ENCODE measurements at places on chromosomes 5 and 9.

DNA sequence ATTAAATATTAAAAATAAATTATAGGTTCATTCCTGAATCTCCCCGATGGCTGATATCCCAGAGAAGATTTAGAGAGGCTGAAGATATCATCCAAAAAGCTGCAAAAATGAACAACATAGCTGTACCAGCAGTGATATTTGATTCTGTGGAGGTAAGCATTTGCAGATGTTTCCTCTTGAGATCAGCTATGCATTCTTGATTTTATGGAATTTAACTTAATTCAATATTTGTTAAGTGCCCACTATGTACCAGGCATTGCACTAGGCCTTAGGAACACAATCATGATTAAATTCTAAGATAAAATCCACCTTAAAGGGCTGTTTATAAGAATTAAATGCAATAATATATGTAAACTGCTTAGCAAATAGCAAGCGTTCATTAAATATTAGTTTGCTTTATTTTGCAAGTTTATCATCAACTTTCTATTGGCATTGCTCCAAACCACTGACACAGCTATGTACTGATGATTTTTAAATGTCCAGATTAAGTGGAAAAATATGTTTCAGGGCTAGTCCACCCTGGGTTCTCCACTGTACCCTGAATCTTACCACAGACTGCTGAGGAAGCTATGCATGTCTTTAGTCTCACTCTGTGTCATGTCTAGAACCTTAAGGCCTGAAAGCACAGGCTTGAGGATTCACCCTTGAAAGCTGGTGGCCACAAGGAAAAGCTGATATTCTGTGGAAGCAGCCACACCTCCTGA is 33.2 kb downstream of the SLC22A4 start:
- DNase-seq = no peak

DNA sequence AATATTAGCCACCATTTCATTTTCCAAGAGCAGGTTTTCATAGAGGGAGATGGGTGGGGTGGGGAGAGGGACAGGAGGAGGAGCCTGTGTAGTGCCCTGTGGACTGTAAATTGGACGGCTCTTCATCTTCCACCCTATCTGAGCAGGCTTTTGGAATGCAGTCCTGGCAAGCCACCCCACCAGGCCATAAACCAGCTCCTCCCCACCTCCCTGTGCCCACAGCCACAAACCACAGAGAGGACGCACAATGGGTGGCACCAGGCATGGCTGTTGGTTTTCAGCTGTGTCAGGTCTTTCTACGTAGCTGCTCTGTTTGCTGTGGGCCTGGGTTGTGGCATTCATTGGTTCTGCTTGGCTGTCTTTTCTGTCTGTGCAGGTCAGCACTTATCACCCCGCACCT is 58.0 kb downstream of the PLAC8L1 start:
- DNase-seq = no peak

- DNase-seq = peak; percentile 57
Measured at GRCh38 chr5:111742177-111742994, 14.6 kb downstream of the NREP start.

DNA sequence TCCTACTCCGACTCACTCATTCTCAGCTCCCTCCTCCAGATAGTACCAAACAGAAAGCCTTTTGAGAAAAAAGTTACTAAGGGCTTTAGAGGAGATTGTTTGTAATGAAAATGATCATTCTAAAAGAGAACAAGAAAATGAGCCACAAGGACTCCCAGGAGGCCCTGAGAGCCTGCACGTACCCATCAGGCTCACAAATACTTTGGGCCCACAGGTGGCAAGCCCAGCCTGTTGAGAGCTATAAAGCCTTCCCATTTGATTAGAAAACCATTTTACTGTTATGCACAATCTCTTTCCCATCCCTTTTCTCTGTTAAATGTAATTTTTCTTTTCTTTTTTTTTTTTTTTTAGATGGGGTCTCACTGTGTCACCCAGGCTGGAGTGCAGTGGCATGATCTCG is 136.1 kb downstream of the LHFPL2 start:
- no peak for DNase-seq

- DNase-seq = no peak
Measured at GRCh38 chr9:117189121-117189520, 225.7 kb downstream of the ASTN2 start.

- no peak for DNase-seq
Measured at GRCh38 chr5:75310212-75310611, 26.8 kb upstream of the HMGCR start.

DNA sequence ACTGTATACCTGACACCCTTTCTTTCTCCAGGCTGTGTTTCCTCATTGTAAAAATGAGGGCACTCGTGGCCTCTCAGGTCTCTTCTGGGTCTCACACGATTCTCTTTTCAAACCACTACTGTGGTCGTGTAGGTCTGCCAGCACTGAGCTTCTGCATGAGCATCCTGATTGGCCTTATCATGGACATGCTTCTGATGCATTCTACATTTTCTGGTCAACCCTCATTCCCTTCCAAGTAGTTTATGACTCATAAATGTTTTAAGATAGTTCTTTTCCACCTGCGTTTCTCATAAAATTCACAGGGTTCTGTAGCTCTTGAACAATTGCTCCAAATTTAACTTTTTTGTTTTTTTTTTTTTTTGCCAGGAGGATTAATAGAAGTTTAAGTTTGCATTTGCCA is 294.8 kb downstream of the KCTD16 start:
- no peak for DNase-seq

DNA sequence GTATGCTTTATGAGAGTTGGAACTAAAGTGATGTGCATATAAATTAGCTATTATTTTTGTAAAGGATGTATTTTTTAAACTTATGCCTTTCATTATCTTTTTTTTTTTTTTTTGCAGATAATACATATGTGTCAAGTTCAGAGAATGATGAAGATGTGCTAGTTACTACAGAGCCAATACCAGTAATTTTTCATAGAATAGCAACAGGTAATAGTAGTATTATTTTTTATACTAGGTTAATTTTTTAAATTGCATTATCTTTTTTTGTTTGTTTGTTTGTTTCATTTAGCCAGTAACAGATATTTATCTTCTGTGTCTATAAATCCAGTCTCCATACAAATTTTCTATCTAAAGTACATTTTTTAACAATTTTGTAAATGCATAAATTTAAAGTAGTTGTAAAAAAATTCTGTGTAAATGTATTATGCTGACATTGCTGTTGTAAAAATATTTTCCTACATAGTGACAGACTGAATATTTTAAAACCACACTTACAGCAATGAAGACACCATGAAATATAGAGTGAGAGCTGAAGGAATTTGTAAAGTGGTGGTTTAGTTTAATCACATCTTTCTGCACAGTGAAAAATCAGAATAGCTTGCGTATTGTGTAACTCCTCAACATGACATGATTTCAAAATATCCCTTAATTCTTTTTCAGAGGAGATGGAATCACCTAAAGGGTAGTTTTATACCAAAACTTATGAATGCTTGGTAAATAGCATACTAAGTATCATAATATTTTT is 93.3 kb downstream of the PARP8 start:
- no peak for DNase-seq

Measured in stromal cell of bone marrow (primary cell).